Uterine smooth muscle cell (primary cell): ENCODE measurements at places on chromosomes 12 and 14. TPM values are rescaled to one million over a fixed set of nuclear protein-coding genes. Genes with fewer than 3 reads are reported as not detected.

Gene LMO3
- 11.2 and 16.4 TPM in 2 replicates for total RNA-seq

Gene NANOG
- total RNA-seq, result not detected in 2 replicates

Gene CSRP2
- 20.3 and 42.2 TPM in 2 replicates for total RNA-seq

Gene PLEKHG7
- total RNA-seq, result not detected in 2 replicates

Gene NOC4L
- 9.6 and 12.7 TPM in 2 replicates for total RNA-seq

Gene LRTM2
- not detected in 2 replicates for total RNA-seq

Gene DACT1
- 7.9 and 27.4 TPM in 2 replicates for total RNA-seq

Gene OVCH1
- under 0.01 TPM in 1 of 2 replicates, not detected in the other for total RNA-seq

Gene MEG3
- total RNA-seq, result 81.9 and 191 TPM in 2 replicates

Gene SRSF9
- 207 and 311 TPM in 2 replicates for total RNA-seq

Gene GNPTAB
- 31.0 and 39.9 TPM in 2 replicates for total RNA-seq

Gene NXPH4
- 1.7 and 4.0 TPM in 2 replicates for total RNA-seq
